Stimulated activated CD4-positive, alpha-beta T cell treated with anti-CD3 and anti-CD28 coated beads, Interleukin-4, amount 100 ng/mL, for 4 hours (primary cell): ENCODE measurements at places on chromosomes 5 and 9.

- DNase-seq, result no peak
Observed at GRCh38 chr5:20335978-20336377, 348.0 kb upstream of the CDH18 start.

DNA sequence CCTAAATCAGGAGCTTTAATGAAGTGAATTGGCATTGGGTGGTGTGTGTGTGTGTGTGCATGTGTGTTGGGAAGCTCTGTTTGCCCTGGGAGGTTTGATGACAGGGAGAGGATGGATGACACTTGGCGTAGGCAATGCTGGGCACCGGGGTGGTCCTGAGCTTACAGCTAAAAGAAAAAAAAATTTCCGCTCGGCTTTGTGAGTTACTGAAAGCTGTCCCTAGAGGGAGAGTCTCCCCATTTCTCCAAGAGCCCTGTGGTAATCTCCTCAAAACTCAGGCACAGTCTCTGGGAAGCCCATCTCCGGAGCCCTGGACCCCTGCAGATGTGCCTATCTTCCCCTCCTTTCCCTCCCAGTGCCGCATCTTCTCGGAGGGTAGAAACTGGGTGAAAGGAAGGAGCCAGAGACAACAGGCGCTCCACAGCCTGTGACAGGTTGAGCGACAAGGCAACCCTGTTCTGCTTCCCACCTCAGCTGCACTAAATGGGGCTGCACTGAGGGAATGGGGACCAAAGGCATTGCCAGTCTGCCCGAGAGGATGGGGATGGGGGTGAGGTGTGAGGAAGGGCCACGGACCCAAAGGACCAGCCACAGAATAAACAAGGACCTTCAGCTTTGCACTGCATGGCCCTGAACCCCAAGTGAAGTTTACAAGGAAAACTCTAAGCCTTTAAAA lies 35.8 kb upstream of the TIFAB start:
- no peak for DNase-seq

DNA sequence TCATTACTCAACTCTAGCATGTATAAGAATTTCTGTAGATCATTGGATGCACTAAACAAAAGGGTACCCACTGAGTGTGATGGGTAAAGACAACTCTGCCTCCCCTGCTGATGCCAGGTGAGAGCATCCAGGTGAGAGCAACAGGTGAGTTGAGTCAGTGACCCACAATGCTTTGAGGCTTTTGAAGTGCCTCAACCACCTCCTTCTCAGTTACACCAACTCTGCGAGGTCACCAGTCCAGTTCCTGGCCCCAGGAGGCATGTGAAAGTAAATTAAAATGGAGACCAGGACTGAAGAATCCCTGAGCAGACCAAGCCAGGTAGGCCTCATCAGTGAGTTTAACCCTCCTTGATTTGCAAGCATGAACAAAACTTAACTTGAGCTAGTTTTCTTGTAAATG lies 505.8 kb downstream of the EBF1 start:
- no peak for DNase-seq

GRCh38 chr5:42274913-42275312 lies 148.3 kb upstream of the GHR start:
- no peak for DNase-seq

DNA sequence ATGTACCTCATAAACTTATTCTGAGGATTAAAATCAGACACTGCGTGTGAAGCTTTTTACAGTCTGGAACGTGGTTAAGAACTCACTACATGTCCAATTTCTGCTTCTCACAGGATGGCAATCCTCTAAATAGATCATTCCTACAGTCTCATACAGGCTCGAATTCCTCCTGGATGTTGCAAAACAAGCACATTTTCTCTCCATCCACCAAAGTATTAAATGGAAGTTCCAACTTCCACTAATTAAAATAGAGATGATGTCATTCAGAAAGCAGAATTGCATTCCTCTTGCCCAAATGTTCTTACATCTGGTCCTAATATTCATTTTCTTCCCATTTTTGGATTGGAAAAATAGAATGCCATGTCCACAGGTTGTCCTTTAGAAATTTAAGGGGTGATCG lies 145.5 kb upstream of the PCA3 start:
- no peak for DNase-seq

DNA sequence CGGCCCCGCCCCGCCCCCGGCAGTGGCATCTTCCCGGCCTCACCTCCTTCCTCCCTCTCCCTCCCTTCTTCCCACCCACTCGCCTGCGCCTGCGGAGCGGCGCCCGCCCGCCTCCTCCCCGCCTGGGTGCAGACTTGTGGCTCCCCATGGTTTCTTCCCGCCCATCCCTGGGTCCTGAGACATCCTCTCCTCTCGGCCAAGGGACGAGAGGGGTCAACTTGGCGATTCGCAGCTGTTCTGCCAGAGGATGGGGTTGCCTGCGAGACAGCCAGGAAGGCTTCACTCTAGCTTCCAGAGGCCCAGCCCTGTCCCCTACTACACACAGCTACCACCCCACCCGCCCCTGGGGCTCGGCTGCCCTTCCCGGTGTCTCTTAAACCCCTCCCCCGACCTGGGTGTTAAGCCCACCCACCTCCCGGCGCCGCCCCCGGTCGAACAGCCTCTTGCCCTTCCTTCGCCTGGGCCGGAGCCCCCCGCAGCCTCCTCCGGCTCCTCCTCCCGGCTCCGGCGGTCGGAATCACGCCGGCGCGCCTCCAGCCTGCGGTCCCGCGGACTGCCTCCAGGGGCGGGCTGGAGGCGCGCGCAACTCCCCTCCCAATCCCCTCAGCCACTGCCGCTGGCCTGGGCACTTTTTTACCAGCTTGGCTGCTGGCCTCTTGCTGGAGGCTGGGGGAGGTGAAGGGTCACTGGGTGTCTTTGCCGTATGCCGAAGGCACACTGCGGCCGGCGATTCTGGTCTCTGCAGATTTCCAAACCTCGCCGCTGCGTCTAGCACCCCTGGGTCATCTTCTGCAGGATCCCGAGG lies 1.9 kb downstream of the JADE2 start:
- peak; percentile 62 for DNase-seq

DNA sequence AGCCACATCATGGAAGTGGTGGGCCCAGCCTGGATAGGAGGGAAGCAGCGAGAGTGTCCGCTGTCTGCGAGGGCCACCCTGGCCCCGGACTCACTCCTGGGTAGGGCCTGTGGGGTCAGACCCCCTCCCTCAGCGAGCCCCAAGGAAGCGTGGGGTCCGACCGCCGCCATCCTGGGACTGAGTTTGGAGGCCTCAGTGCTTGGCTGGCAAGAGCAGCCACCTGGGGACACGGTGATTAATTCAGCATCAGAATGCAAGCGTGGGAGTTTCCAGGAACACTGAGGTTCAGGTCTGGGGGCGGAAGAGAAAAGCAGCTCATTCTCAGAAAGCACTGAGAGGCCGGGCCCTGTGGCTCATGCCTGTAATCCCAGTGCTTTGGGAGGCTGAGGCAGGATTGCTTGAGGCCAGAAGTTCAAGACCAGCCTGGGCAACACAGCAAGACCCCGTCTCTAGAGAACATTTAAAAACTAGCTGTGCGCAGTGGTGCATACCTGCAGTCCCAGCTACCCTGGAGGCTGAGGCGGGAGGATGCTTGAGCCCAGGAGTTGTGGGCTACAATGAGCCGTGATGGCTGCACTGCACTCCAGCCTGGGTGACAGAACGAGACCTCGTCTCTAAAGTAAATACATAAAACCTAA lies 18.3 kb upstream of the CAMSAP1 start:
- peak; percentile 69 for DNase-seq

DNA sequence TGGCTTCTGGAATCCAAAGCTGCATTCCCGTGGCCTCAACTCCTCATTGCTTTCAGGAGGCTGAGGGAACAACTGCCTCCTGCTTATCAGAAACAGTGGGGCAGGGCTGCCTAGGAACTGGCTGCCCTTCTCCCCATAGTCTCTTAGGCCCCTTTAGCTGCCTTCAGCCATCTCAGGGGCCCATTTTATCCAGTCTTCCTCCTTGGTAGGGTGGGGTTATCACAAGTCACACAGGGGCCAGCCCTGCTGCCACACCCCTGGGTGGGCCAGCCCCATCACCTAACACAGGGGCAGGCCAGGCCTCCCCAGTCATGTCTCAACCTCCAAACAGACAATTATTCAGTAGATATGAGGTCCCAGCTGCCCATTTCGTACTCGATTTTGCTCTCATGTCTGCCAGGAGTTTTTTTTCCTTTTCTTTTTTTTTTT lies 3.9 kb downstream of the ALAD start:
- DNase-seq, result no peak

- no peak for DNase-seq
Observed at GRCh38 chr9:3951161-3951665, 348.7 kb downstream of the GLIS3 start.

GRCh38 chr5:32551865-32552264 lies 33.5 kb upstream of the SUB1 start:
- no peak for DNase-seq

DNA sequence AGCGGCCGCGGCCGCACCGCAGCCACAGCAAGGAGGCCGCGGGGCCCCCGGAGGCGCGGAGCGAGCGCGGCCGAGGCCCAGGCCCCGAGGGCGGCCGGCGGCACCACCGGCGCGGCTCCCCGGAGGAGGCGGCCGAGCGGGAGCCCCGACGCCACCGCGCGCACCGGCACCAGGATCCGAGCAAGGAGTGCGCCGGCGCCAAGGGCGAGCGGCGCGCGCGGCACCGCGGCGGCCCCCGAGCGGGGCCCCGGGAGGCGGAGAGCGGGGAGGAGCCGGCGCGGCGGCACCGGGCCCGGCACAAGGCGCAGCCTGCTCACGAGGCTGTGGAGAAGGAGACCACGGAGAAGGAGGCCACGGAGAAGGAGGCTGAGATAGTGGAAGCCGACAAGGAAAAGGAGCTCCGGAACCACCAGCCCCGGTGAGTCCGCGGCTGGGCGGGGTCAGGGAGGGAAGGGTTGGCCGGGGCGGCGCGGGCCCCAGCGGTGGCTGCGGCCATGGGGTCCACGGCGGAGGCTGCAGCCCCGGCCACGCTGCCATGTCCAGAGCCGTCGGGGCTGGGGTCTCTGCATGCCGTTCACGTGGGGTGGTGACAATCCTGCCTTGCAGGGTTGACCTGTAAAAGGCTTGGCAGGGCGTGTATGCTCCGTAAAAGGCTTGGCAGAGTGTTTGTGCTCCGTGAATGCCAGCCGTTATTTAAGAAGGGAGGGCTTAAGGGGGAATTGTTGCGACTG lies 146.0 kb downstream of the CACNA1B start:
- DNase-seq, result no peak
